MG63 (cell line): ENCODE measurements at places on chromosomes 5 and 9. TPM values are rescaled to one million over a fixed set of nuclear protein-coding genes. Genes with fewer than 3 reads are reported as not detected.

WDR31 gene
- 1.6 and 2.5 TPM in 2 replicates for total RNA-seq

ATP10B gene
- not detected in 2 replicates for total RNA-seq

STK32A gene
- total RNA-seq: not detected in 2 replicates

NR2F1 gene
- total RNA-seq: 73.0 and 76.3 TPM in 2 replicates

CDC20B gene
- not detected in 2 replicates for total RNA-seq

SV2C gene
- not detected in 2 replicates for total RNA-seq

TOR4A gene
- total RNA-seq: 2.3 and 2.9 TPM in 2 replicates

CHSY3 gene
- total RNA-seq: not detected in 2 replicates

MAML1 gene
- total RNA-seq: 10.6 and 21.3 TPM in 2 replicates

THBS4 gene
- total RNA-seq: 0.10 and 0.89 TPM in 2 replicates

ABLIM3 gene
- total RNA-seq: 3.8 and 8.6 TPM in 2 replicates

GRCh38 chr5:90015584-90016018 is 394.0 kb downstream of the CETN3 start:
- DNase-seq: no peak

GRCh38 chr5:177412603-177413233 is 3.4 kb upstream of the F12 start:
- DNase-seq: no peak

GRCh38 chr5:137603356-137603755 is 104.2 kb upstream of the SPOCK1 start:
- no peak for DNase-seq

GRCh38 chr9:124174433-124174832 is 83.3 kb upstream of the NEK6 start:
- DNase-seq: no peak

- peak; percentile 99 for DNase-seq
Observed at GRCh38 chr9:16442622-16443021, 427.8 kb downstream of the BNC2 start.
